Hypothalamus (tissue), 51 donors: ENCODE measurements at places on chromosomes 11 and 22.

GRCh38 chr11:813456-814096, 3.8 kb downstream of the RPLP2 start:
- no peak for DNase-seq

DNA sequence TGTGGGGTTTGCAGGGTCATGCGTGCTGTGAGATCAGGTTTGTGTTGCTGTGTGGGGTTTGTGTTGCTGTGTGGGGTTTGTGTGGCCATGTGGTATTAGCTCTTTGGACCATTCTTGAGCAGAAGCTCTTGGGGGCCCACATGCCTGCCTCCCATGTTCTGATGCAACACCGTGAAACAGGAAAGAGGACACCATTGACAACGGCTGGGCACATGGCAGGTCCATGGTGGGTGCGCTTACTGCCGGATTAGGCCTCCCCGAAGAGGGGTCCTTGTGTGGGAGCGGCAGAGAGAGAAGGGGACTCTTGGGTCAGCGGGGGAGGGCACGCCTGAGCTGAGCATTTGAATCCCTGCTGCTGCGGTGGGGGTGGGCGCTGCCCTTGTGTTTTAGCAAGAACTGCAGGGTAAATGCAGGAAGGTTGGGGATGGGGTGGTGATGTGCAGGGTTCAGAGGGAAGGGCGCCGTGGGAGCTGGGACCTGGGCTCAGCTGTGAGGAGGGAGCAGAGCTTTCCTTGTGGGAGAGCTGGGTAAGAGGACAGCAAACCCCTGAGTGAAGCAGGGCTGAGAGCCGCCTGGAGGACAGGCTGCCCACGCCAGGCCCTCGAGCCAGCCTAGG, 361.5 kb downstream of the TBC1D22A start:
- no peak for DNase-seq

- DNase-seq, result no peak
These were observed 52.0 kb upstream of the CHRNA10 start for GRCh38 chr11:3723014-3723708.

DNA sequence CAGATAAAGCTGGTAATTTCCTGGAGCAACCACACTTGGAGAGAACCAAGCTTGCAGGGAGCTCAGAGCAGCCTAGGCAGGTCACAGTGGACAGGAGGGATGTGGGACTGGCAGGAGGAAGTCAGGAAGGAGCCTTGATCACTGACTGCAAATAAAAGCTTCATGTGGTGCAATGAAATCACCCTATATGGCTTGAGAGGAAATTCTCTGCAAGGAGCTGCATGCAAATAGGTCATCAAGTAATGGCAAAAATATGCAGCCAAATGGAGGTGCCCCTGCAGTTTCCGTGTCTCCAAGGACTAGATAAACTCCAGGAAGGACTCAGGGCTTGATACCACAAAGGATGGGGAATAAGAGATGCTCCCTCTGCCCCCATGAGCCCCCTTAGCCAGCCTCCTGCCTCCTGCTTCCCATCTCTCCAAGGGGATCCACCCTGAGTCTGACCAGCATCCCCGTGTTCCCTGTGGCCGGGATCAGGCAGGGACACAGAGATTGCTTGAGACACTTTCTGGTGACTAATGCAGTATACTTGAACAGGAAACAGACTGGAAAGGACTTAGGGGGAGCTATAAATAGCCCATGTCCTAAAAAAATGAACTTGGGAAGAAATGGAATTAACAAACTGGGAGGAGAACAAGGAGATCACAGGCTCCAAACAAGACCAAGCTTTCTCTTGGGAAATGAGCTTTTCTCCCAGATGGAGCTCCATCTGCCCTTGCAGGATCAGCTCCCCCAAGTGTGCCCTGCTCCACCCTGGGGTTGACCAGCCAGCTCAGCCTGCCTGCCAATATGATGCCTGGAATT, 23.9 kb upstream of the MICAL2 start:
- no peak for DNase-seq

DNA sequence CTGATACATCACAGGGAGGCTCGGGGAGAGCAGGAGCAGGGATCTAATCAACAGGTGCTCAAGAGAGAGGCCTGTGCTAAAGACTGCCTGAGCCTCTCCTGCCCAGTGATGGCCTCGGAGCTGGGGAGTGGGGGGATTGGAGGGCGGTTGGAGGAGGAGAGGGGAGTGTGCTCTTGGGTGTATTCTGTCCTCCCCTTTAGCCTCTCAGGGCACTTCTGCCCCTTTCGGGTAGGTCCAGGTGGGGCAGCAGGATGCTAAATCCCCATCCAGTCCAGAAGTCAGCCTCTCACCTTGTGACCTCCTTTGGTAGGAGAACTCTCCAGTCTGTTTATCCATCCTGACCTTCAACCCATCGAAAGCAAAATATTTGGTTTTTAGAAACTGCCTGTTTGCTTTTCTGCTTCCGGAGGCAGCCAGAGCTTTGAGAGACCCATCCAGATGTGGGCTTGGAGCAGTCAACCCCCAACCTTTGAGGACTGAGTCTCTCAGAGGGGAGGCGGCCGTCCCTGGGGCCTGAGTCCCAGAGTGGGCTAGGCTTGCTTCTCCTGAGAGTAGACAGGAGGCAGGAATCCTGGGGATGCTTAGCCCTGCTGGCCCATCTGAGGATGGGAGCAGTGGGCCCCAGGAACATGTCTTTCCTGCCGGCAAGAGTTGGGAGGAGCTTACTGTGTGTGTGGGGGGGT, 105.2 kb upstream of the SYT13 start:
- no peak for DNase-seq

DNA sequence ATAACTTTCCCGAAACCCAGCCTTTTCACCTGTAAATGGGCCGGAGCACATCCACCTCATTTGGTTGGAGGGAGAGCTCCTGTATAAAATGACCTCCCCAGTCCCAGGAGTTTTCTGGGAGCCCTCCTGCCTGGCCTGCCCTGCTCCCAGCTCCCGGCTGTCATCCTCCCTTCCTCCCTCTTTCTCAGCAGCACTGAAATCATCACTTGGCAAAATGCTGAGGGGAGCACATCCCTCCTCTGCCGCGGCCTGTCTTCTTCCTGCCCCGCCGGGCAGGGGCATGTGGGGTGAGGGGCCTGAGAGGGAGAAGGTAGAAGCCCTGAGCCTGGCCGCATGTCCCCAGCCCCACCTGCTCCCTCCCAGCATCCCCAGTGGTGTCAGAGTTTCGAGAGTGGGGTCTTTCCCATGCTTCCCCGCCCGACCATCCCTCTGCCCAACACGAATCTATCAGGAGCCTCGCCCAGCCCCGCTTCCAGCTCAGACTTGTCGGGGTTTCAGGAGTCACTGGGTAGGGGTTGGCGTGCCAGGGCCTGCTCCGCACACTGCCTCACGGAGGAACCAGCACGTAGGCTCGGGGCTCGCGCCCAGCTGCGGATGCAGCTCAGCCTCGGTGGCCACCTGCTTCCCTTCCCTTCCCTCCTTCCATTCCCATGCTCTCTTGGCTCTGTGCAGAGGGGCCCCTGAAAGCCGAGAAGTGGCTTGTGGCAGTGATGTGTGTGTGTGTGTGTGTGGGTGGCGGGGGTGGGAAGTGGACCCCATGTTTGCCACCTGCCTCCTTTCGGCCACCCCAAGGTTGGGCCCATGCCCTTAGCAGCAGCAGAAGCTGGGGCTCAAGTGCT, 37.1 kb downstream of the NECTIN1 start:
- DNase-seq, result no peak

DNA sequence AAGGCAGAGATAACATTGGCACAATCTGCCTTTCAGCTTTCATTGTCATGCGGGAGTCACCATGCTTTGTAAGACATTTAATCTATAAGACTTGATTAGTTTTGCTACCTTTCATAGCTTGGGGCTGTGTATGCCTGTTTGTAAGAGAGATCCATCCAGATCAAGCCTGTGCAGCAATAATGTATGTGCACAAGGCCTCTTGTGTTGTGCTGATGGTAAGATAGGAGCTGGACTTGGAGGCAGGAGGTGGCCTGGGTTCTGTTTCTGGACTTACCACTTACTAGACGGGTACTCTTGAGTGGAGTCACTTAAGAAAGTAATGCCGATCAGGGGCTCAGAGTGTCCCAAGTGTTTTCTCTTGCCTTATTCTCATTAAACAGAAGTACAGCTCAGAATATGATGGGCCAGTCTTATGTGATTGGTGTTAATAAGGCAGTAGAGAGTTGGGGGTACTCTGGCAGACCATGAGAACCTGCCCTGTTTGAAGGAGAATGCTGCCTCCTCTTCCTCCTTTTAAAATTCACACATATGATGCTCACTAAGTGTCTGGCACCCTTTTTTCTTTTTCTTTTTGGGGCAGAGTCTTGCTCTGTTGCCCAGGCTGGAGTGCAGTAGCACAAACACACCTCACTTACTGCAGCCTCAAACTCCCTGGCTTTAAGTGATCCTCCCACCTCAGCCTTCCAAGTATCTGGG, 30.9 kb downstream of the PTPRJ start:
- DNase-seq, result no peak

GRCh38 chr11:8871171-8871775, 39.7 kb upstream of the AKIP1 start:
- peak; percentile 25 for DNase-seq

DNA sequence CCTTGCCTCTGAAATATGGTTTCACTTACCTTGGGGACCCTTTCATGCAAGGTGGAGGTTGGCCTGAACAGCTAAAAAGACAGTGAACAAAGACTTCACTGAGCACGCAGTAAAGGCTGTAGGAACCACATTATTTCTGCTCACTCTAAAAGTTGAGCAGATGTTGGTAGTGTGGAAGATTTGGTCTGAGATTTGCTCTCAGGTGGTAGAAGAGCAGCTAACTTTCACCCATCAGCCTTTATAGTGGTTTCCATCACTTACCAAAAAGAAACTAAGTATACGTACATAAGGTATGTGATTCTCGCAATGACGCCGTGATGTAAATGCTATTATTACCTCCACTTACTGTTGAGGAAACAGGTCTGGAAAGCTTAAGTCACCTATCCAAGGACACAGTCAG, 47.3 kb downstream of the PRR5L start:
- no peak for DNase-seq

- no peak for DNase-seq
These were observed 2.7 kb upstream of the CHST1 start for GRCh38 chr11:45667929-45668680.

GRCh38 chr11:114163229-114163631, 103.7 kb downstream of the ZBTB16 start:
- DNase-seq, result no peak
